ENCODE measurements at places on chromosomes 7 and 10.

- no peak for DNase-seq
Measured at GRCh38 chr7:50812841-50813475, 30.3 kb upstream of the GRB10 start.

DNA sequence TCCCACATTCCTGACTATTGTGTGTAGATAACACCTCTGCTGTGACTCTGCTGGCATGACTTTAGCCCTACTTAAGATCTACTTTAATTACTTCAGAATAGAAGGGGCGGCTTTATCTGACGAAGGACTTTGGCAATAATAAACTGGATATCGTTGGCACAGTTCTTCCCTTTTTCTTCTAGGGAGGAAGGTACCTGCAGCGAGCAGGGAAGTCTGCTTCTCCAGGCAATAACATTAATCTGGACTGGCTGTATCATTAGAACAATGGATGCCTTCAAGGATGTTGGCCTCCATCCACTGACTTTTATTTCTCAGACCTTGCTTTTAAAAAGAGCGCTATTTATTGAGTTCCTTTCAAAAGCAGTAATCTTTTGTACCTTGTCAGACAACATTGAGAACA, 172.6 kb upstream of the THSD7A start:
- DNase-seq, result no peak

DNA sequence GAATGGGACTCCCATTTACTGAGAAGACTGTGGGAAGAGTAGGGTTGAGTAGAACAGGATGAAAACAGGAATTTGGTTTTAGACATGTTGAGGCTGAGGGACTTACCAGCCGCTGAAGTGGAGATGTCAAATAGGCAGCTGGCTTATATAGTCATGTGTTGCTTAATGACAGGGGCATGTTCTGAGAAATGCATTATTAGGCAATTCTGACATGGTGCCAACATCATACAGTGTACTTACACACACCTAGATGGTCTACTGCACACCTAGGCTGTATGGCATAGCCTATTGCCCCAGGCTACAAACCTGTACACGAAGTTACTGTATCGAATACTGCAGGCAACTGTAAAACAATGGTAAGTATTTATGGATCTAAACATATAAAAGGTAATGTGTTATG, 17.5 kb downstream of the ARL3 start:
- no peak for DNase-seq

- no peak for DNase-seq
Measured at GRCh38 chr10:45368181-45368580, 5.8 kb upstream of the ALOX5 start.

DNA sequence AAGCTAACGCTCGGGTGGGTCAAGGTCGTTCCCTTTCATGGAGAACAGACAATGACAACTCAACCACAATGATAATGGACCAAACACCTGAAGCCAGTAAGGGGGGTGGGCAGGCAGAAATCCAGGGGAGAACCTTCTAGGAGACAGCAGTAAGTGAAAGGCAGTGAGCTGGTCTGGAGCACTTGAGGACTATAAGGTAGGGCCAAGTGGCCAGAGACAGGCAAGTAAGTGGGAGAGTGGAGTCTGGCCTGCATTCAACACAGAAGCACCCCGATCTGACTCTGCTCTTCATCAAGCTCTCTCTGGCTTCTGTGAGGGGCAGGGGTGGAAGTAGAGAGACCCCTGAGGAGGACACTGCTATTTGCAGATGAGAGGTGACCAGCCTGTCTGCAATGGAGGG, 7.7 kb upstream of the IKZF1 start:
- DNase-seq, result no peak

All from stimulated activated naive CD8-positive, alpha-beta T cell treated with anti-CD3 and anti-CD28 coated beads, Interleukin-15, amount 100 ng/mL, for 72 hours (primary cell).